ENCODE measurements at places on chromosomes 2 and 18.

- no peak for DNase-seq
Measured at GRCh38 chr2:230660294-230661060, 52.2 kb upstream of the CAB39 start.

DNA sequence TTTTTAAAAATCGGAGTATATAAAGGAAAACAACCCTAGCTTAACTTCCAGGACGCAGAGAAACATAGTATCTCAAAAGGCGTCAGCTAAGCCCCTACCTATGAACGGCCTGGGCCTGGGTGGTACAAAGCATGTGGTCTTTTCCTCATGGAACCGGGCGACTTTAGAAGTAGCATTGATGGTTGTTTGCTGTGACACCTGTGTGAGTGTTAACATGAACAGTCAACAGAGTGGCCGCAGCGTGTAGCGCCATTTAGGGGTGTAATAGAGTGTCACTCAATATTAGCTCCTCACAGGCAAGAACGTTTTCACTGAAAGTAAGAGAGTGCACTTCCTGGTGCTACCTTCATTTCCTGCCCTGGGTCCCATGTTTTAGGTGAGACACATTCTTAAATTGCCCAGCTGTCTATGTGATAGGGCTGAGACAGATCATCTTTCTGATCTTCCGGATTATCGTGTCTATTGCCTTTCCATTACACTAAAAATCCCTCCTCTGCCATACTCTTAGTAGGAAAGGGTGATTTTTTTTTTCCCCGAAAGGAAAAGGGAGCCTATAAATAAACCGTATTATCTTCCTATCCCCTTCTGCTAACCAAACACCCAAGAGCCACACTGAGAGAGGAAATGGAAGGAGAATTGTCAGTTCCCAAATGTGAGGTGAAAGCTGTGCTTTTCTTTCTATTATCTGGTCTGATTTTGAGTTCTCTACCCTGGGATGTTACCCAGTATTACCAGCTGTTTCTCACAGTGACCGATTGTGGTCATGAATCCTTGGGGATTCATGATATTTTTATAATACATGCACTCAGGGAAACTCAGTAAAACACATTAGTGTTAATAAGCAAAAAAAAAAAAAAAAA is 1.3 kb downstream of the GORASP2 start:
- DNase-seq = peak; percentile 51

DNA sequence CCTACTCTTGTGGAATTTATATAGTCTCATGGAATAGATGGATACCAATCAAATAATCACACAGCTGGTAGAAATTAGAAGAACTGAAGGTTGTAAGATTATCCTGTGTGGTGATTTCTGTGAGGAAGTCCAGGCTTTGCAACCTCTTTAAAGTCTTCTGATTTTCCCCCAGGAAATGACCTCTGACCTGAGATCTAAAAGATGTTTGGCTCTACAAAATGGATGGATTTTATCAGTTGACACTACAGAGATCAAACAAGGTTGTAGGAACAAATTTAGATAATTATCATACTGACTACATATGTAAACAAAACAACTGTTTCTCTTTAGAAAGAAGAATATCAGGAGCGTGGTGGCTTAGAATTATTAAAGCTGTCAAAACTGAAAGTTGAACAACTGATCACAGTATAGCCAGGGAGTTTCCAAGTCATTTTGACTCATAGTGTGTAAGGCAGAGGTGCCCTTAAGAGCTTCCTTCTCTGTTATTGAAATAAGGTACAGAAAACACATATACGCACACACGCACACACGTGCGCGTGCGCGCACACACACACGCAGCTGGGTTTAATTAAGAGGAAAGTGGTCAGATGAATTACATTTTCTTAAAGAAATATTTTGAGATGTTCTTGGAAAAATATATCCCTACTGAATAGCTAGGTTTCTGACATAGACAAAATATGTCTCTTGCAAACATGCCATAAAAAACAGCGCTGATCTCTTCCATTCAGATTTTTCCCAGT is 35.5 kb upstream of the PELI1 start:
- DNase-seq = no peak

DNA sequence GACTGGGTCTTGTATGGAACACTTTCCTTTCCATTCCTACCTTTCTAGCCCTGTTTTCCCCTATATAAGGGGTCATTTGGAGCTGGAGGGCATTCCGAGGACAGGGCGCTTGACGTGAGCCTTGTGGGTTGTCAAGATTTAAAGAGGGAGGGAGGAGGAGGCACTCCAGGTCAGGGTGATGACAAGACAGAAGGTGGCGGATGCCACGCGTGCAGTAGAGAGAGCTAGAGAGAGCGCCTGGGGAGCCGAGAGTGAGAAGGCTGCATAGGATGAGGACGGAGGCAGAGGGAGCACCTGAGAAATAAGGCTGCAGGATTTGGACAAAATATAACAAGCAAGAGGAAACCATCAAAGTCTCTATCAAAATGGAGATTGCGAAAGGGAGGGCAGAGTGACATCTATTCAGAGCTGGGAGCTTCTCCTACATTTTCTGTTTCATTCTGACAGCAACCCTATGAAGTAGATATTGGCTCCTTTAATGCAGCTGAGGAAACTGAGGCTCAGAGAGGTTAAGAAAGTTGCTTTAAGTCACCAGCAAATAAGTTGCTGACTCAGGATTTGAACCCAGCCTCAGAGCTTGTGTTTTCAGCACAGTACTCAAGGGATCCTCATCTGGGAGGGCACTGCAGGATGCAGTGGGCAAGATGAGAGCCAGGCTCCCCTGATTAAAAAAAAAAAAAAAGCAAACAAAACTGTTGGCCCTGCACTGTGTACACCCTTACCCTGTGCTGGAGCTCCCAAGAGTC is 124.2 kb downstream of the MRO start:
- no peak for DNase-seq

- peak; percentile 46 for DNase-seq
Measured at GRCh38 chr18:75408554-75409506, 18.7 kb downstream of the SMIM21 start.

DNA sequence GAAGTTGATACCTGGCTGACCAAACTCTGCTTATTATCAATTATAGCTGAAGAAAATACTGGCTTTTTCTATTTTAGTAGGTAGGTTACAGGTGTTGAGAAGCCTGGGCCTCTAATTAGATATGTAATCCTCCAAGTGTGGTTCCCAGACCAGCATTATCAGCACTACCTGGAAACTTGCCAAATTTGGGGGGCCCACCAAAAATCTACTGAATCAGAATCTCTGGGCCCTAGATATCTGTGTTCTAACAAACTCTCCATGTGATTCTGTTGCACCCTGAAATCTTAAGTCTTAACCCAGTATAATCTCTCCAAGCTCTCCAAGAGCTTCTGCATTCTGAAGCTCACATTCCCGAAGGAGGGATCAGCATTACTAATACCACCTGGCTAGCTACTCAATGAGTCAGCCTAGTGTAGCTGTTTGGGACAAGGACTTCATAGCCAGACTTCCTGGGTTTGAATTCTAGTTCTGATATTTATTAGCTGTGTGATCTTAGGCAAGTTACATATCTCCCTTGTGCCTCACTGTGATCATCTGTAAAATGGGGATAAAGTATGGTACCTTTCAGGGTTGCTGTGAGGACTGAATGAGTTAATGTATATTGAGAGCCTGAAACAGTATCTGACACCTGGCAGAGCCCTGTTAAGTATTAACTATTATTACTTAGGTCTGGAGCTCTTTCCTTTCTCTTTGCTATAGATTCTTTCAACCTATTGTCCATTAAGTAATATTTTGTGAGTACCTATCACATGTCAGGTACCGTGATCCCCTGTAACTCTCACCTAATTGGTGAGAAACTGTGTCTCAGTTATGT is 94.1 kb upstream of the CD302 start:
- DNase-seq = no peak

DNA sequence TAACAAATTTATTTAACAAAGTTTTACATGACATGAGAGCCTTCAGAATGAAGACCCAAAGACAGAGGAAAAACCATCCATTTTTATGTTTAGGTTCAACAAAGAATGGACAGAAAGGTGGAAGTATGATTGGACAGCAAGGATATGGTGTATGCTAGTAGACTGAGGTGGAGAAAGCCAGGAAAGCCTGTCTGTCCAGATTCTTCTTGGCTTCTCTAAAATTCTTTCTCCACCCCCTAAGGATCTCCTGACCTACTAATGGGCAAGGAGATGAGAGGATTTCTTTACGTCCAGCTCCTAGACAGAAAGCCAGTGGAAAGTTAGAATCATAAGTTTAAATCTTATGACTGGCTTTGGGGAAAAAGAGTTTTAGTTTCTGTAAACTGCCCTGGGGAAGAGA is 3.0 kb downstream of the ATIC start:
- DNase-seq = no peak

DNA sequence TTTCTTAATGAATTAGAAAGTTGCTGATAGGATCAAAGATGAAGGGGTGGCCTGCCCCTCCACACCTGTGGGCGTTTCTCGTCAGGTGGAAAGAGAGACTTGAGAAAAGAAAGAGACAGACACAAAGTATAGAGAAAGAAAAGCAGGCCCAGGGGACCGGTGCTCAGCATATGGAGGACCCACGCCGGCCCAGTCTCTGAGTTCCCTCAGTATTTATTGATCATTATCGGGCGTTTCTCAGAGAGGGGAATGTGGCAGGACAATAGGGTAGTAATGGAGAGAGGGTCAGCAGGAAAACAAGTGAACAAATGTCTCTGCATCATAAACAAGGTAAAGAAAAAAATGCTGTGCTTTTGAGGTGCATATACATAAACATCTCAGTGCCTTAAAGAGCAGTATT is 144.3 kb downstream of the CCDC102B start:
- no peak for DNase-seq

- DNase-seq = no peak
Measured at GRCh38 chr18:74928194-74928968, 280.6 kb downstream of the PTGR3 start.

DNA sequence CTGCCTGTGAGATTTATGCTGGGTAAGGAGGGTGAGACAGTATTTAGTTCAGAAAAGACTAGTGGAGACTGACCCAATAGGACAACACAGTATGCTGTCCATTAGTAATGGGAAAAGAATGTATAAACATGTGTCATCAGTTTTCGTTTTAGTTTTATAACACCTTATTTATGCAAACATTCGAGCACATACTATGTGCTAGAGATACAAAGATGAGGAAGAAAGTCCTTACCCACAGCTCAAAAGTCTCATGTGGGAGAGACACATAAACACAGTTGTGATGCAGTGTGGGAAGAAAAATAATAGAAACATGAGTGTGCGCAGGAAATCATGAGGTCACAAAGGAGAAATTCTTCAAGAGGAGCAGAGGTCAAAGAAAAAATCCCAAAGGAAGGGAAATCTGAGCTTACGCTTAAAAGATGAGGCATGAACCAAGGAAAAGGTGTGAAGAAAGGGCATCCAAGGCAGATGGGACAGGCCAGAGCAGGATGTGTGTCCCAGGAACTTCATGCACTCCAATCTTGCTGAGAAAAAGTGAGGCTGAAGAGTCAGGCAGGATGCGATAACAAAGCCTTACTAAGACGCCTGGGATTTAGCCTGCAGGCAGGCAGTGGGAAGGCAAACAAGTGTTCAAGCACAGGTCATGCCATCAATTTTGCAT is 8.1 kb downstream of the METTL21A start:
- DNase-seq = peak; percentile 69

GRCh38 chr2:226227341-226227740 is 572.3 kb downstream of the IRS1 start:
- no peak for DNase-seq

- no peak for DNase-seq
Measured at GRCh38 chr2:102549027-102549426, 70.3 kb upstream of the SLC9A2 start.

DNA sequence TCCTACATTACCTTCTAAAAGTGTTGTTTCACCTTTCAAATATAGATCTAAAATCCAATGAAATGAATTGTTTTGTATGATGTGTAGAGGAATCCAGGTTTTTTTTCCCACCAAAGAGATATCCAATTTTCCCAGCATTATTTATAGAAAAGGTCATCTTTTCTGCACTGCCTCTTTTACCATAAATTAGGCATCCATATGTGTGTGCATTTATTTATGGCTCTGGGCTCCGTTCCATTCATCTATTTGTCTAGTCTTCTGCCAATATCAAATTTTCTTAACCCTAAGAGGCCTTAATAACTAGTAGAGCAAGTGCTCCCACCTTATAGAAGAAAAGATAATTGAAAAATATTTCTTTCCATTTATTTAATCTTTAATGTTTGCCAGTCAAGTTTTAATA is 88.3 kb downstream of the ATAD2B start:
- no peak for DNase-seq

- DNase-seq = no peak
Measured at GRCh38 chr2:152755029-152755428, 36.6 kb downstream of the ARL6IP6 start.

DNA sequence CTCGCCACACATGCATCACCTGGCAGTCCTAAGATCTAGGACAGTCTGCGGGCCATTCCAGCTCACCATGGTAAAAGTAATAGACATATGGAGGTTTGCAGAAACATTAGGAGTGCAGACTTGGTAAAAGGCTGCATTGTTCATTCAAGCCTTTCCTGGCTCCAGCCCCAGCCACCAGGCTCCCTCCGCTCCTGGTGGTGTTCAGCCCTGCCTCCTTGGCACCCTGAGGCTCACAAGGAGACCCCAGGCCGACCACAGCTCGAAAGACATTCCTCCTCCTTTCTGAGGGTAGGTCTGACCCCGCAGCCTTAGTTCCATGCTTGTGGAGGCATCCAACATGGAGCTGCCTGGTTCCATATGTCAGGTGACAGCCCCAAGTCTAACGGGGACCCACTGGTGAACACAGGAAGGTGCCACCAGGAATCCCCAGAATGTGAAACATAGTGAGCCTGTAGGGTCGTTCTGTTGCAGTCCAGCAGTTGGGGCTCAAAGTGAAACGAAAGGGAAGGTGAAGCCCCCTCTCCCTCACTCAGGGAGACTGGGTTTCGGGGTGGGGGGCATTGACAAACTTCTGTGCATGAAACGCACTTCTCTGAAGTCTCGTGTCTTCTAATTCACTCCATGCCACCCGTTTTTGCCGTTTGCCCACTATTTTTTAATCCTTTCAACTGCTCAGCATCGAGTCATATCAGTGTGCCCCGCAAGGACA is 5.0 kb upstream of the SP100 start:
- DNase-seq = no peak

GRCh38 chr2:38434595-38434994 is 57.5 kb upstream of the ATL2 start:
- no peak for DNase-seq

DNA sequence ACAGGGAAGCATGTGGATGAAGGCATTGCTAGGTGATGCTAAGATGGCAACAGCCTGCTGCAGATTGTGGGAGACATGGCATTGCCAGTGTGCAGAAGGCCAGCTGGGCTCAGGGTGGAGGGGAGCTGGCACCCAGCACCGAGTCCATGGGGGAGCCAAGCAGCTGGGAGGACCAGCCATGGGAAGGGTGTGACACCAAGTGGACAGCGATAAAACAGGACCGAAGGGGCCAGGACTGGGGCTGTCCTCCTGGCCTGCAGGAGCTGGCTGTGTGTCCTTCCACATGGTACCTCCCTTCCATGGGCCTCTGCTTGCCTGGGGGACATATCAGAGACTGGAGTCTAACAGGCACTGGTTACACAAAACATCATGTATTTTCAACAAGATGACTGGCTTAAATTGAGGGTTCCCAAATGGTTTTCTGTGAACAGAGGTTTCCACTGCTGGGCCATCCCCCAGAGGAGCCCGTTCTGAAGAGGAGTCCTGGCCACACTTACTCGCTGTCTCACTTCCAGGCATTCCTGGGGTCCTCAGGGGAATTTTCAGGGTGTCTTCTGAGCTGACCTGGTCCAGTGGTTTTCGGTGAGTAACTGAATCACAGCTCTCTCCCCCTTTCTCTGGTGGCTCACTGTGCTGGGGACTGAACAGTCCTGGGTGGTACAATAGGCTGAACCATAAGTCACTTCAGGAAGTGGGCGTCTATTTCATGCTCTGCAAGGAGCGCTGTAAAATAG is 60.4 kb upstream of the TNP1 start:
- no peak for DNase-seq

GRCh38 chr2:183967756-183968155 is 630.6 kb upstream of the ZNF804A start:
- no peak for DNase-seq

All from HTR-8/SVneo (cell line).